ENCODE measurements at places on chromosomes 7 and 10. TPM values are rescaled to one million over a fixed set of nuclear protein-coding genes. Genes with fewer than 3 reads are reported as not detected.

GRCh38 chr7:75617634-75618234, 121.0 kb downstream of the HIP1 start:
- peak; percentile 53 for DNase-seq
- peak overlapping the region; percentile 74 for H3K27ac ChIP-seq
- no peaks in the 10 kb centered on the region for H3K36me3 ChIP-seq
- no peaks in the 10 kb centered on the region for H3K27me3 ChIP-seq
- peak overlapping the region; percentile 56 for H3K4me3 ChIP-seq
- peaks cover 28% of the 10 kb centered on the region for H3K4me1 ChIP-seq

- no peak overlapping the region for H3K27ac ChIP-seq
- H3K4me1 ChIP-seq = no peaks in the 10 kb centered on the region
- H3K4me3 ChIP-seq = no peak overlapping the region
- H3K27me3 ChIP-seq = peaks cover 3% of the 10 kb centered on the region
- DNase-seq = no peak
These were observed 128.4 kb downstream of the BICC1 start for GRCh38 chr10:58641095-58641531.

GRCh38 chr10:22317076-22317370, 835 bp downstream of the COMMD3 start:
- peaks cover 14% of the 10 kb centered on the region for H3K27me3 ChIP-seq
- no peak for DNase-seq
- peaks cover 43% of the 10 kb centered on the region for H3K4me1 ChIP-seq
- H3K4me3 ChIP-seq = peak overlapping the region; percentile 87

NOS3 gene
- 22.3 TPM for total RNA-seq

SRRM3 gene
- not detected for total RNA-seq
